Spleen (tissue), 13 donors: ENCODE measurements at places on chromosomes 4 and X. TPM values are rescaled to one million over a fixed set of nuclear protein-coding genes. Genes with fewer than 3 reads are reported as not detected.

DNA sequence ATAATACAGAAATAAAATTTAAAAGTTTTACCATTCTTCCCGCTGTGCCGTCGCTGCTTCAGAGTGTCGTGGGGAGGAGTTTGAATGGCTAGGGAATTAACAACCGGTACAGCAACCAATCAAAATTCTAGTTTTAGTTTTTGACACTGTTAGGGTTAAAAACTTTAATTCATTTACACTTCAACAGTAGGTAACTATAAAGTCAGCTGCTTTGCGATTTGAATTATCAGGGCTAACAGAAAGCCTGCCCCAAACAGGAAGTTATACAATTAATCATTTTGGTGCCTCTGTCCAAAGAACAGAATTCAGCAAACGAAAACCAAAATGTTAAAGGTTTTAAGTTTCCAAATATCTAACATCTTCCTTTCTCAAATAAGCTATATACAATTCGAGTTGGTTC lies 2.3 kb downstream of the HNRNPD start:
- no peaks in the 10 kb centered on the region for H3K27me3 ChIP-seq
- DNase-seq, result no peak
- no peak overlapping the region for H3K27ac ChIP-seq
- H3K4me1 ChIP-seq, result peaks cover 83% of the 10 kb centered on the region
- peak overlapping the region; percentile 97 for H3K4me3 ChIP-seq
- H3K36me3 ChIP-seq, result no peaks in the 10 kb centered on the region

DNA sequence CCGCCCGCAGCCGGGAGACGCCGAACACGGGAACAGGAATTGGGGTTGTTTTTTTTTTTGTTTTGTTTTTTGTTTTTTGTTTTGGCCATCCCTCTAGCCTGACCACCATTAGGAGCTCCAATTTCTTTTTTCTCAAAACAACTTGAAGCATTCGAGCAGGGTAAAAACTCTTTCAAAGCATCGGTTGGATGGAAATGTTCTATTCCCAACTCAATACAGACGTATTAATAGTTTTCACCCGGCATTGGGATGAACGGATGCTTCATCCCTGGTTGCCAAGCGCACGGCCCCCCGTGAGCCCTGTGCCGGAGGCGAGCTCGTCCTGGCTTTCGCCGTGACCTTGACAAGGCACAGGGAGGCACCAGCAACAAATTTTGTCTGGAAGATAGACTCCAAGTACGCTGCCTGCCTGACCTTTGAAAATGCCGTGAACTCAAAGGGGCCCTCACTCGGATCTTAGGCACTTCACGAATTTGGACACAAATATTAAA lies 352 bp upstream of the MAP3K15 start:
- H3K27ac ChIP-seq, result peak overlapping the region; percentile 22
- peak overlapping the region; percentile 10 for H3K4me3 ChIP-seq
- H3K4me1 ChIP-seq, result peaks cover 6% of the 10 kb centered on the region
- peaks cover 27% of the 10 kb centered on the region for H3K27me3 ChIP-seq
- peak; percentile 47 for DNase-seq
- H3K36me3 ChIP-seq, result no peaks in the 10 kb centered on the region

DNA sequence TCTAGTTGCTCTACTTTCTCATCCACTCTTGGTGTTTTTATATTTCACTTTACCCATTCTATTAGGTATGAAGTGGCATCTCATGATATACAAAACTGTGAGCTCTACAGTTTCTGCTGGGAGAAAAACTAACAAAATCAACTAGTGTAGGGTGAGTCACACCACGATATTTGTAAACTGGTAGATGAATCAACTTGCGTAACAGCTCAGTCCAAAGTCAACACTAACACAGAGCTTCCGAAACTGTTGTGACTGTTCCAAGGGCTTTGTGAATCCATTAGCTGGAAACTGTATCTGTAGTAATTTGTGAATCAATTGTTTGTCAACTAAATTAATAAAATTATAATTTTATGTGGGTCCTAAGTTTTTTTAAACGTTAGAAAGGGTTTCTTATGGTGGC lies 119.8 kb upstream of the TSPAN5 start:
- H3K27ac ChIP-seq, result no peak overlapping the region
- no peak for DNase-seq
- no peaks in the 10 kb centered on the region for H3K36me3 ChIP-seq
- H3K4me1 ChIP-seq, result no peaks in the 10 kb centered on the region

FRMD7 gene
- not detected for total RNA-seq
